ENCODE measurements at places on chromosomes 3 and 15. TPM values are rescaled to one million over a fixed set of nuclear protein-coding genes. Genes with fewer than 3 reads are reported as not detected.

ATP2B2 gene
- 0.08 TPM for total RNA-seq

RBP2 gene
- not detected for total RNA-seq

P2RY1 gene
- total RNA-seq, result 0.56 TPM

SLC28A1 gene
- 0.03 TPM for total RNA-seq

TPRG1 gene
- total RNA-seq, result 0.14 TPM

CLDN16 gene
- total RNA-seq, result 0.03 TPM

GOLGA8H gene
- 2.6 TPM for total RNA-seq

IQCF5 gene
- not detected for total RNA-seq

SEMA6D gene
- total RNA-seq, result not detected

IFT80 gene
- 13.7 TPM for total RNA-seq

CHRNA5 gene
- 34.3 TPM for total RNA-seq

TGM5 gene
- not detected for total RNA-seq

GOLGA6L1 gene
- total RNA-seq, result not detected

DET1 gene
- 6.6 TPM for total RNA-seq

ZBTB20 gene
- 1.4 TPM for total RNA-seq

Data from A549 treated with Hydrocortisone at 1 μM for 4 hours (cell line).